ENCODE measurements at places on chromosomes 3 and 15.

DNA sequence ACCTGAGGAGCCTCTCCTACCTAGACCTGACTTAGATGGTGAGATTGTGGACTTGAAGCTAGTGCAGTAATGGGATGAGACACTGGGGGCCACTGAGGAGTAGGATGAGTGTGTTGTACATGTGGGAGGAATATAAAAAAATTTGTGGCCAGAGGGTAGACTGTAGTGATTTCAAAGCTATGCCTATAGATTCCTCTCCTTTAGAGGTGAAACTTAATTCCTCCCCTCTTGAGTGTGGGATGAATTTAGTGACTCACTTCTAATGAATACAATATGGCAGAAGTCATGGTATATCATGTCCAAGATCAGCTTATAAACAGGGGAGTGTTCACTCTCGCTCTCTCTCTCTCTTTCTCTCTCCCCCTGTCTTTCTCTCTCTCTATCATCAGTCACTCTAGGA, 6.7 kb downstream of the ZNF860 start:
- no peak for DNase-seq

DNA sequence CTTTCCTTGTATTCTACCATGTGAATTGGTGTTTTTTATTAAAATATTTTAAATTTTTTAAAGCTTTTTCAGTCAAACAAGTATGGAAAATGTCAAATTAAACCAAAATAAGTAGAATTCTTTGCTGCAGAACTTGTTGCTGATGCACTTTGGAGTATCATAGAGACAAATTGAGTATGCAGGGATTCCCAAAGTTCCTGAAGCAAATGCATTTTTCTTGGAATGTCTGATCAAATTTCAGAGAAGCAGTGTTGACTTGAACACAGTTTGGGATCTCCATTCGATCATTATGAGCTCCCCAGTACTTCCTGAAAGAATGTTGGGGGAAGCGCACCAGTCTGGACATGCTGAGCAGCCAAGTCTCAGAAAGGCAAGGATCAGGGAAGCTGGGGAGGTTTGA, 517.8 kb upstream of the CFAP20DC start:
- no peak for DNase-seq

DNA sequence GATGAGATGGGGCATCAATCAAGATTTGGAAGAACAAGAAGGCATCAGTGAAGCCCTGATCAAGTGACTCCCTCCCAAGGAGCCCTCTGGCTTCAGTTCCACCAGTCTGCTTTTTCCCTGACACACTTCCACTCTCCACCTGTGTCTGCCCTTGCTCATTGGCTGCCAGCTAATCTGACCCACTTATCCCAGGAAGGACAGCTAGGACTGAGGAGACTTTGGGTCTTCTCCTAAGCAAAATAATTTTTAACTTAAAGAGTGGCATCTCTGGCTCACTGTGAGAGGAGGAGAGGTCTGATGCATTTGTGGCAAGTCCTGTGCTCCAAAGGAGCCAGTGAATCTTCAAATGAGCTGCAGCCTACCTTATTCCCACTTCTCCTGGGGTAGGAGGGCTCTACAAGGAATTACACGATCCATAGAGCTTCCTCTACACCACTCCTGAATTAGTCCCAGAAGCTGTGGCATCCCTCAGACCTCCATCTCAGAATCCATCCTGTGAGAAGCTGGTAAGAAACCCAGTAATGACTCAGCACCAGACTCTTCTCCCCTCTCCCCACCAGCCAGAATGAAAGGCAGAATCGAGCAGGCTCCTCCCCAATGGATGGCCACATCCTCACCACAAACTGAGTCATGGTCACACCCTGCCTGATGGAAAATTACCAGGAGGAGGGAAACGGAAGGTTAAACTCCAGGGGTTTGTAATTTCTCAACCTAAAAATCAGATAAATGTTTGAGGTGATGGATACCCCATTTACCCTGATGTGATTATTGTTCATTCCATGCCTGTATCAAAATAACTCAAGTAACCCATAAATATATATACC, 6.3 kb upstream of the PKM start:
- DNase-seq: no peak

DNA sequence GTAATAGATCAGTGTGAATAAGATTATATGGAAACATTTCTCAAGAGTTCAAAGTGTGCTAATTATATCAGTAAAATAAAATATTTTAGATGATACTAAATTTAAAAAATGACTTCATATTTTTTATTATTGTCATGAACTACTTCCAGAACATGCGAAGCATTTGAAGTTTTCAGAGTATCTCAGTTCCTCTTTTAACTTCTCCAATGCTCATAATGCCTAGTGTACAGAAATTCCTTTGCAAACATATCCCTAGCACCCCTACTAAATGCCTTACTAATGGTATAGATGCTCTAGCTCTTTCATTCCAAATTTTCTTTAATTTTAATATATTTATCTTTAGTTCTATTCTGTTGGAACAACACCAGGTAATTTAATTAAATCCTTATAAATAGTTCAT, 580.4 kb downstream of the CADM2 start:
- no peak for DNase-seq

- no peak for DNase-seq
These were observed 24.2 kb downstream of the STARD5 start for GRCh38 chr15:81299630-81300273.

GRCh38 chr3:184937611-184938010, 125.6 kb downstream of the VPS8 start:
- DNase-seq: no peak

DNA sequence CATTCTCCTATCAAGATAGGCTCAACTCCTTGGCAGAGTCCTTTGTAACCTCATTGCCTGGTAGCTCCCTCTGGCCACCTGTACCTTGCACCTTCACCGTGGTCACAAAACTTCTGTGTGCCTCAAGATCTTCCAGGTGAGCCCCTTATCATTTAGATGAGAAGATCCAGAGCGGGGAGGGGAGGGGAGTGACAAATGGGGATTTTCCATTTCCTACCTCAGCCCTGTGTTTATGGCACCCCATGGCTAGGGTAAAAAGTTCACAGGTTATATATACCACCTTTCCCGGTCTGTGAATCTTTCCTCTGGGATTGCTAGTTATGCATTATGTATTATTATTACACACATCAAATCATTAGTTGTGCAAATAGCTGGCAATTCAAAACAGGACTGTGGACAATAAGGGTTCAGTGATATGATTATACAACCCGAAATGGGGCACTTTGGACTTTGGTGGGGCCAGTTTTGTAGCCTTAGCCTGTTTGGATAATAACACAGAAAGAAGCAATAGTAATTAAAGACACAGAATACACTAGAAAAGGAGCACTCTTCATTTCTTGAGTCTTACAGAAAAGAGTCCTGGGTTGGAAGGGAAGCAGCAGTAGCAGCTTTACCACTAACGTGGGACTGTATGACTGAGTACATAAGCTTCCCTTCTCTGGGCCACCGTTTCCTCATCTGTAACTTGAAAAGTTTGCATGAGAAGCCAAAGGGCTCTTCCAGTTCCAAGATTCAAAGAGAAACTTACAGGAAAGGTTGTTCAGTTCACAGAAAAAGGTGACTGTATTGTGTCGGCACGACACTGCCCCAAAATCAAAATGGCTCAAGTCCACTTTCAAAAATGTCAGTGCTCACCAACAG, 7.1 kb downstream of the TLE3 start:
- DNase-seq: no peak

DNA sequence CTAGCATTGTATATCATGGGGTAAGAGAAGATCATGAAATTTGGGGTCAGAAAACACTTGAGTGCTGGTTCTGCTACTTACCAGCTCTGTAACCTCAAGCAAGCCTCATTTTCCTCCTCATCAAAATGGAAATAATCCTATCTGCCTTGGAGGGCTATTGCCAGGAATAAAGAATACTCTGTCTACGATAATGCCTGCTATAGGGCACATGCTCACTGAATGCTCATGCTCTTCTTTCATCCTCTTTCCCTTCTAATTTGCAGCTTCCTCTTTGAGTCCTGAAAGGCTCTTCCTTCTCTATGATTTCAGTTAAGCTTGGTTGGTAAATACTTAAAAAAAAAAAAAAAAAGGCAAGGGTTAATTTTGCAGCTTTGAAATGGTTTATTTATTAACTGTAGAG, 12.8 kb downstream of the RTP1 start:
- DNase-seq: no peak

DNA sequence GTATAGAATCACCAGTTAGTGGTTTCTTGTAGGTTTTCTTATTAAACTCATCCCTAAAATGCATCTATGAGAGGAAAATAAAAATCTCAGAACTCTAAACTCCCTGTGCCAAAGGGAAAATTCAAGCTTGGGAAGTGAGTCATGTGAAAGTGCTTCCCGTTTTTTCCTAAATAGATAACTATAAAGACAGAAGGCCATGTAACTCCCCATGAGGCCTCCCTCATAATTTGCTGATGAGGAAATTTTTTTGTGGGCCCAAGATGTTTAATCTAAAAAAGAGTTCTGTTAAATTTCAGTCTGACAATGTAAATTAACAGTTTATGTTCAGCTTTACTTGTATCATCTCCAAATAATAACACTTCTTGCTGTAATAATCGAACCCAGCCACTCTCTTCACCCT, 1273.9 kb downstream of the OTOL1 start:
- DNase-seq: no peak

GRCh38 chr3:53633197-53633787, 138.9 kb downstream of the CACNA1D start:
- no peak for DNase-seq

DNA sequence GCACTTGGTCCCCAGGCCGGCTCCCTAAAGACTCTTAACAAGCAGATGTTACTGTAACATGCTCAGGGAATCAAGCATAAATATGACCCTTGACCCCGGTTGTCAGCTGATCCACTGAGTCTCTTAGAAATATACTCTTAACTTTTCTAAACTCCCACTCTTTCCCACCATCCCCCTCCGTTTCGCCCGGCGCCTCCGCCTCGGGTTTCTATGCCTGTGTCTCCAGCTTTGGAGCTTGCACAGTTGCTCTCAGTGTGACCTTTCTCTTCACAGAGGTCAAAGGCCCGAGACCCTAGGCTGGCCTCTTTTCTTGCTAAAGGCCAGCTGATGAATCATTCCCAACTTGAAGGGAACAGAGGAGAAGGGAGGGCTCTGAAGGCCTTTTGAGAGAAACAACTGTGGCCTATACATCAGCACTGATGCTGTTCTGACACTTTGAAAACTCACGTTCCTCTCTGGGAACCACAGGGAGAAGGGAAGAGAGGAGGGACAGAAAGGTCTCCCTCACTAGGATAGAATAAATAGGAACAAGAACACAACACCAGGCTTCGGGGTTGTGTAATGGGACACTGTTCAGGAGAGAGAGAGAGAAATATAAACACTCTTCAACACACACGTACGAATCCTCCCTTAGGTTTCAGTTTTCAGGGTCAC, 484.5 kb upstream of the NR2F2 start:
- DNase-seq: no peak

DNA sequence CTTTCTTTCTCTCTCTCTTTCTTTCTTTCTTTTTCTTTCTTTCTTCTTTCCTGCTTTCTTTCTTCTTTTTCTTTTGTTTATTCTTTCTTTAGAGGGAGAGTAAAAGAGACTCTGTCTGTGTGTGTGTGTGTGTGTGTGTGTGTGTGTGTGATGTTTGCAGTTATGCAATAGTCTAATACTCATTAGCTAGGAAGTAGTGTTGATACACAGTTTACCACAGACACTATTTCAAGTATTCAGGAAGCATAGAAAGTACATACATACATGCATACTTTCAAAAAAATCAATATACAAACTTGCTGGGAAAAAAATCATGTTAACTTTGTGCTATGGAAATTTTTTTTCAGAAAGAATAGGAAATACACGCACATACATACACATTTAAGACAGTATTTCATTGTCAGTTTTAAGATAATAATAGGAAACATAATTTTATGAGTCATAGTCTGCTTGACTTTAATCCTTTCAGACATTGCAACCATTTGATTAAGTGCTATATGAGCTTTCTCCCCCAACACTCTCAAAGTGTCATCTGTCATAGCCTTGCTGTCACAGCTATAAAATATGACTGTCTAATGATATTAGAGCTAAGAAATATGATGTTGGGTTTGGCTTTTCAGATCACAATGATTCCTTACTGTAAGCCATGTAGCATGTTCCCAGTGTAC, 74.9 kb upstream of the EPHA3 start:
- DNase-seq: no peak

GRCh38 chr3:197407053-197407452, 108.6 kb upstream of the DLG1 start:
- no peak for DNase-seq

DNA sequence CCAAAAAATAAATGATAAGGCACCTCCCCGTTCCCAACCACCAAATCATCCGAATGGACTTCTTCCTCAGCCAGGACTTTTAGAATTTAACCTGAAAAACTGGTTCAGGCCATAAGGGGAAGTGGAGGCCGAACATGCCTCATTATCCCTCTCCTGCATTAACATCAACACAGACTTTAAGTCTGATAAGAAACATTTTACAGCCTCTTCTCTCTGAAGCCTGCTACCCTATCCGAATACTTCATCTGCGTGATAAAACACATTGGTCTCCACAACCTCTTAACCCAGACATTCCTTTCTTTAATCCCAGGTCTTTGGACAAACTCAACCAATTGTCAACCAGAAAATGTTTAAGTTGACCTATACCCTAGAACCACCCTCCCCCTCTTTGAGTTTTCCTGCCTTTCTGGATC, 850 bp upstream of the SLC41A3 start:
- DNase-seq: no peak

GRCh38 chr3:43159131-43159875, 53.4 kb upstream of the POMGNT2 start:
- no peak for DNase-seq

- DNase-seq: no peak
These were observed 31.2 kb downstream of the PRR23E start for GRCh38 chr3:127224118-127224517.

GRCh38 chr3:149723781-149724180, 28.5 kb downstream of the COMMD2 start:
- no peak for DNase-seq

GRCh38 chr3:120436523-120437050, 14.2 kb downstream of the FSTL1 start:
- no peak for DNase-seq

DNA sequence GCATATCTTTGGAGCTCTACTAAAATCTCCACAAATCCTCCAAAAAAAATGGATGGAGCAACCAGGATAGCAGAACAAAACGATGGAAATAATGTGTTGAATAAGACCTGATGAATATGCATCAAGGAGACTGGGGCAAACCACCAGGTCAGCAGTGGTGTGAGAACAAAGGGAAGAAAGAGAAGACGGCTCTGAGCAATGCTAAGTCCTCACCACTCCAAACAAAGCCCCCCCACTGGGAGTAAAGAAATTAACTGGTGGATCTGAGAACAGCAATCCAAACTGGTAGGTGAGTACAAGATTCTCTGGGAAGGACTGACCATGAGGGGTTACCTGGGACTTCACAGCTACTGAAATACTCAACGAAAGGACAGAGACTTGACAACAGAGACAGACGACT, 977.3 kb downstream of the TBL1XR1 start:
- no peak for DNase-seq

Data from activated gamma-delta T cell (primary cell).